ENCODE measurements at places on chromosomes 6 and 20.

DNA sequence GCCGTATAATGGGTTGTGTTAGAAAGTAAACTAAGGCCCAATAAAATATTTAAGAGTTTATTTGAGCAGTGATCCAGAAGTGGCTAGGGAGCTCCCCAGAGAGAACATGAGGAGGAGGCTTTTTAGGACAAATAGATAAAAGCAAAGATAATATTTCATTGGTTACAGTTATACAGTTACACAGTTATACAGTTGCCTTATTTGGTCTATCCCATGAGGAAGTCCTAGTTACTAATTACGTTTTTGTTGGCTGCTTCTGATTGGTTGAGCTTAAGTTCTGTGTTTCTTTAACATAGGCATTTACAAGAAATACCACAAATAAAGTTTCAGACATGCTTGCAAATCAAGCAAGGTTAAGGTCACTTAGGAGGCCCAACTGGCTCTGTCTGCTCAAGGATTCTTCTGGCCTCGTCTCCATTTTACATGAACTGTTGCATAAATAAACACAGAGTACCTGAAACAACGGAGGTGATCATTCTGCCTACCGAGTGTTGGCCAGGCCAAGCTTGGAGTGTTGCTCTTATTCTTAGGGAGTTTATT, 7.0 kb downstream of the UBD start:
- peak; percentile 9 for DNase-seq

DNA sequence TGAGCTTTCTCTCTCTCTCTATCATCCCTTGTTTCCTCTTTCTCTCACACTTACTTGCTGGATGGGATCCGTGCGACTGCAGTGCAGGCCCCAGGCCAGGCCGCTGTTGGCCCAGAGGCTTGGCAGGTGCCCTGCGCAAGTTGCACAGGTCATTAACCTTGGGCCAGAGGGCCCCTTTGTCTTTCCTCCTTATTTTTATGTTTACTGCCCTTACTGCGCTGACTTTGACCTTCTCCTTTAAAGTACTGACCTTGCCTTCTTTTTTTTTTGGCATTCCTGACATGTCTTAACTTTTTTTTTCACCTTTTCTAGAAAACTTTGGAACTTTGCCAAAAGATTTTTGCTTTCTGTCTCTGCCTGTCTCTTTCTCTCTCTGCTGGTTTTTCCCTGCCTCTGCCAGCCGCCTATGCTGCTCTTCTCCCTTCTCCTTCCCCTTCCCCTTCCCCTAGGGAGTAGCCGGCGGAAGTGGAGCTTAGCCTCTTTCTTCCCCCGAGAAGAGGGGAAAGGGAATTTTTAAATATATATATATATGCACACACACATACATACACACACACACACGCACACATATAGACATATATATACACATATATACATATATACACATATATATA, 59.6 kb upstream of the CDH4 start:
- DNase-seq, result no peak

DNA sequence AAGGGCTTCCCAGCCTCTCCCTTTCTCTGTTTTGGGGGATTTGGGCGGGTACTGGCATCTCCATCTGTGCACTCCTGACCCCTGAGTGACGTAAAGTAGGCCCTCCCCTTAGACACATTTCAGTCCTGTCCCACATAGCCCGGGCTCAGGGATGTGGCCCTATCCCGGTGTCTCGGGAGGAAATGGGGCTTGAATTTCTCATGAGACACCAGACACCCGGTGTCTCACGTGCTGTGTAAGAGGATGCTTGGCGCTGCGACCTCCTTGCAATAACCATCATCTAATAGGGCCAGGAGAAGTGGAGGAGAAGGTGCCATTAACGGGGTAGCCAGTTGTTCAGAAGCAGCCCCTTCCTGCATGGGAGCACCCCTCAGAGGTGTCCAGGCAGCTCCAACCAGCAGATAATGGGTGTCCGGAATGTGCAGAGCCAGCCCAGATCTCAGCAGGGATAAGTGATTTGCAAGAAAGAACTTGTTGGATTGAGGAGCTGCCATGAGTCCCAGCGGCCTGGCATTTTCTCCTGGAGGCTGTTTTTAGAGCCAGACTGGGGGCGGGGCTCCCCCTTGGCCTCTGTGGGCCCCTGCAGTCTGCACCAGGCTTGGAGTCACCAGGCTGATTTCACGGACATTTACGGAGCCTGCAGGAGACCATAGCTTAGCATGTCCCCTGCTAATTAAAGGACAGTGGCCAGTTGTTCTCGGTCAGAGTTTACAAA, 372.0 kb downstream of the PREX1 start:
- DNase-seq, result no peak

DNA sequence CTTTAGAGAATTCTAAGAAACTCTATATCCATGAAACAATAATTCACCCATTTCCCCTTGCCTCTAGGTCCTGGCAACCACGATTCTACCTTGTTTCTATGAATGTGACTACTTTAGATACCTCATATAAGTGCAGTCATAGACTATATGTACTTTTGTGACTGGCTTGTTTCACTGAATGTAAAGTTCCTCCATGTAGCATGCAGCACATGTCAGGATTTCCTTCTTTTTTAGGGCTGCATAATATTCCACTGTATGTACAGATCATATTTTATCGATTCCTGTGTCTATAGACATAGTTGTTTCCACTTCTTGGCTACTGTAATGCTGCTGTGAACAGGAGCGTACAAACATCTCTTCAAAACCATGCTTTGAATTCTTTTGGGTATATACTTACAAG, 11.7 kb downstream of the EEF1E1 start:
- DNase-seq, result no peak

GRCh38 chr20:5463007-5463686, 146.4 kb upstream of the PROKR2 start:
- no peak for DNase-seq

- no peak for DNase-seq
These were observed 980 bp downstream of the MBOAT1 start for GRCh38 chr6:20211037-20211940.

DNA sequence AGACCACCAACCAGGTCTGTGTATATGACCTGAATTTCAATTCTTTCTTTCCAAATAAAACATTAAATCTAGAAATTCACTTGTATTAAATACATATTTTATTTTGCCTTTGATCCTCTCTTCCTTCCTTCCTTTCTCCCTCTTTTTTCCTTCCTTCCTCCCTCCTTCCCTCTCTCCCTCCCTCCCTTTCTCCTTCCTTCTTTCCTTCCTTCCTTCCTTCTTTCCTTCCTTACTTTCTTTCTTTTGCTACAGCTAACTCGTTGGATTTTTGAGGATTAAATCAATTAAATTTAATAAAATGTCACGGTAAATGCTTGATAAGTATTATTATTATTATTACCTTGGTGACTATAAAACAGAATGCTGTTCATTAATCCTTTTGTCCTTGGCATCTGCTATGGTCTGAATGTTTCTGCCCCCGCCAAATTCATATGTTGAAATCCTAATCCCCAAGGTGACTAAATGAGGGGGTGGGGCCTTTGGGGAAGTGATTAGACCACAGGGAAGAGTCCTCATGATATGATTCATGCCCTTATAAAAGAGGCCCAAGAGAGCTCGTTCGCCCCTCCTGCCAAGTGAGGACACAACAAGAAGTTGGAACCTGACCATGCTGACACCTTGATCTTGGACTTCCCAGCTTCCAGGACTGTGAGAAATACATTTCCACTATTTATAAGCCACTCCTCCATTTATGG, 67.6 kb upstream of the BTBD3 start:
- DNase-seq, result no peak

DNA sequence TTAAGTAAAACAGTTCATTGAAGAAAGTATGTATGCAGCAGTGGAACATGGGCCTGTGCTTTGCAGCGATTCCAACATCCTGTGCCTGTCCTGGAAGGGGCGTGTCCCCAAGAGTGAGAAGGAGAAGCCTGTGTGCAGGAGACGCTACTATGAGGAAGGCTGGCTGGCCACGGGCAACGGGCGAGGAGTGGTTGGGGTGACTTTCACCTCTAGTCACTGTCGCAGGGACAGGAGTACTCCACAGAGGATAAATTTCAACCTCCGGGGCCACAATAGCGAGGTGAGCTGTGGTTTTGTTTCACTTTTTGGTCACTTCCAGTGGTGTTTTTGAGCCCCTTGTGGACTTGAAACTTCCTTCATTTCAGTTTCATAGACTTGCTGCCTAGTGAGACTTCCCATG, 1.7 kb downstream of the TULP4 start:
- DNase-seq, result no peak

- no peak for DNase-seq
These were observed 49.9 kb downstream of the IPCEF1 start for GRCh38 chr6:154306696-154307095.

DNA sequence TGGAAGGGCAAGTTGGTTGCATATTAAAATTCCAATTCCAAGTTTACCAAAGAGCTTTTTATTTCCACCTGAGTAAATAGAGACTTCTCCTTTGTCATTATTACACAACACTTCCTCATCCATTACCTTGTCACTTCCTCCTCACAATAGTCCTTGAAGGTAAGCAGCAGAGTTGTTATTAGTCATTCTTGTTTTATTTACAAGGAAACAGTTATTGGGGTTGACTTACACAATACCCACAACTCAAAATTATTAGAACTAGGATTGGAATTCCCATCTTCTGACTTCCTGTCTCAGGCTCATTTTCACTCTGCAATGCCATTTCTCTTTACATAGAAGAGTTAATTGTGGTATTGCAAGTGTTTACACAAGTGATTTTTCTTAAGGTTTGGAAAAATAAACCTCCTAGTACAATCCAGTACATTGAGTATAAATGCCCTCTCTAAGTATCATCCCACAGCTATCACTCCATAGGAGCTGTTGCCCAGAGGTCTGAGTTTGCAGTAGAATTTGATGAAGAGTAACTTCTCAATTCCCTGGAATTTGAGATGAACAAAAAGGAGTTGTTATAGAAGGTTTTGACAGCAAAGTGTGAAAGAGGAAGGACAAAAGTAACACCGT, 28.9 kb upstream of the MTRF1L start:
- no peak for DNase-seq

- no peak for DNase-seq
These were observed 210.3 kb downstream of the PLCB1 start for GRCh38 chr20:8342391-8342790.

DNA sequence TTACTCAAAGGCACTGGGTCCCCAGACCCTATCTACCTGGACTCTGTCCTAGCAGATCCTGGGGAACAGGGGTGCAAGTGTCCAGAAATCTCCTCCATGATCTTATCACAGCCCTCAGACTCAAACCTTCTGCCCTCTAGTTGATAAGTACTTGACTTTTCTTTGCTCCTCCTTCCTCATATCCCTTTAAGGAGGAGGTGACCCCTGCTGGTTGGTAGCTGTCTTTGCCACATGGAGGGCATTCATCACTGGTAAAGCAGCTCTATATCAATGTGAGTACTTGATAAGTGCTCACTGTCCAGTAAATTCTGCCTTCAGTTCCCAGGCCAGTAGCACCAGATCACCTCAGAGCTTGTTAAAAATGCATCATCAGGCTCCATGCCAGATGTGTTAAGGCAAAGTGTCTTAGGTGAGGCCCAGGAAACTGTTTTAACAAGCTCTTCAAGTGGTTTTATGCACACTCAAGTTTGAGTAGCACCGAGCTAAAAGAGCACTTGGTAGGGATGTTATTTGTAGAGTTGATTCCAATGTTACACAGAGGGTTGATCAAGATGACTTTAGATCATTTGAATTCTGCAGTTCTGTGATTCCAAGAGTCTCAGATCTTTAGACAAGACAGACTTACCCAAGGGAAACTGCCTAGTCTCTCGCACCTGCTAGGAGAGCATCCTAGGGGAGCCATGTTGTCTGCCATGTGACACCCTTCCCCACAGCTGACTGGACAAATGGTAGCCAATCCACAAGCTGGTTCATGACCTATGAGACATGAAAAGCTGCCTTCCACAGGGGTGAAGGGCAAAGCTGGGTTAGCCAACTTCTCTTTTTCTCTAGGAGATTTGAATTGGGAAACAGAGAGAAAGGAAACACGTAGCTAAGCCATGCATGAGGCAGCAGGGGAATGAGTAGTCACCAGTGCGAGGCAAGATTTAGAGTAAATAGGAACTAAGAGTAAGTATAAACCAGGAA, 18.6 kb downstream of the TREML2 start:
- peak; percentile 66 for DNase-seq

GRCh38 chr6:4805553-4806336, 29.5 kb downstream of the CDYL start:
- DNase-seq, result peak; percentile 59

DNA sequence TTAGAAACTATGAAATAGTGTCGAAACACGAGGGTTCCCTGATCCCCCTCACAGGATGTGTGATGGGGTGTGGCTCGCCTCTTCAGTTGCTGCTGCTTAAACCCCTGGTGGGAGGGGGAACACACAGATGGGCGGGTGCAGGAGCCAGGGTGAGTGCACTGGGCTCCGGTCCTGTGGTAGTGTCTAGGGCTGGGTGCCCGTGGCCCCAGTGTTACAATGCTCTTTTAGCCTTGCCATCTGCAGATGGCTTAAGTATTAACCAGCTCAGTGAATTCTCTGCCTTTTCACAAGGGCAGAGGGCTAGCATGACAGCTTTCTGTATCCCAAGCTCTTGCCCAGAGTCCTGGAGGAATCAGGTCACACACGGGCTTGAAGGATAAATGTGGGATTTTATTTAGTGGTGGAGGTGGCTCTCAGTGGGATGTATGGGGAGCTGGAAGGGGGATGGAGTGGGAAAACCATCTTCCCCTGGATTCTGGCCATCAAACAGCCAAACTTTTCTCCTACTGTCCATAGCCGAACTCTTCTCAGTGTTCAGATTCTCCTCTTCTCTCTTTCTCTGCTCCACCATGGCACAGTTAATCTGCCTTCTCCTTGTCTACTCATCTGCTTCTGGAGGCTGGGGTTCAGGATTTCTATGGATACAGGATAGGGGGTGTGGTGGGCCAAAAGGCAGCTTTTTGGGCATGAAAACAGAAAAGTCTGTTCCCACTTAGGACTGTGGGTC, 659.0 kb downstream of the EPM2A start:
- peak; percentile 39 for DNase-seq

DNA sequence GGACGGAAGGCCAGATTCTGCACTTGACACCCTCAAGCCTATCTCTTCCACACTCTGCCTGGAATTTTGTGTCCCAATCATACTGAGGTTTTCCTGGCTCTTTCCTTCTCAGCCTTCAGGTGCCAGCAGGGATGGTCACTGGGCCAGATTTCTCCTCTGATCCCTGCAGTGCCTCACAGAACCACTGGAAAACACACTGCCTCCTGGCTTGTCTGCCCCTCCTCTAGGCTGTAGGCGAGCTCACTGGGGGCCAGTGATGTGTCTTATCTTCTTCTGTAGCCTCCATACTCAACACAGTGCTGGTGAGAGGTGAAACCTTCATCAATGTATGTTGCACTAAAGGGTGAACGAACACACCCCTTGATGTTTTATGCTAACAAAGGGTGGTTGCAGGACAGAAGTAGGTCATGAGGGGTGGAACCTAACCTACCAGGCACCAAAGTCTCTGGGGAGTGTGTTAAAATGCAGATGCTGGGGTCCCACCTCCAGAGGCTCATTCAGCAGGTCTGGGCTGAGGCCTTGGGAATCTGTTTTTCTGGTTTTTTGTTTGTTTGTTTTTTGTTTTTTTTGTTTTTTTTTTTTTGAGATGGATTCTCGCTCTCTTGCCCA, 80.3 kb downstream of the CDH26 start:
- no peak for DNase-seq

GRCh38 chr20:43744966-43745730, 18.3 kb upstream of the GTSF1L start:
- no peak for DNase-seq

Measured in ACHN (cell line).